ENCODE measurements at places on chromosomes 7 and 10.

GRCh38 chr7:140497241-140497769, 18.0 kb upstream of the MKRN1 start:
- DNase-seq: no peak

DNA sequence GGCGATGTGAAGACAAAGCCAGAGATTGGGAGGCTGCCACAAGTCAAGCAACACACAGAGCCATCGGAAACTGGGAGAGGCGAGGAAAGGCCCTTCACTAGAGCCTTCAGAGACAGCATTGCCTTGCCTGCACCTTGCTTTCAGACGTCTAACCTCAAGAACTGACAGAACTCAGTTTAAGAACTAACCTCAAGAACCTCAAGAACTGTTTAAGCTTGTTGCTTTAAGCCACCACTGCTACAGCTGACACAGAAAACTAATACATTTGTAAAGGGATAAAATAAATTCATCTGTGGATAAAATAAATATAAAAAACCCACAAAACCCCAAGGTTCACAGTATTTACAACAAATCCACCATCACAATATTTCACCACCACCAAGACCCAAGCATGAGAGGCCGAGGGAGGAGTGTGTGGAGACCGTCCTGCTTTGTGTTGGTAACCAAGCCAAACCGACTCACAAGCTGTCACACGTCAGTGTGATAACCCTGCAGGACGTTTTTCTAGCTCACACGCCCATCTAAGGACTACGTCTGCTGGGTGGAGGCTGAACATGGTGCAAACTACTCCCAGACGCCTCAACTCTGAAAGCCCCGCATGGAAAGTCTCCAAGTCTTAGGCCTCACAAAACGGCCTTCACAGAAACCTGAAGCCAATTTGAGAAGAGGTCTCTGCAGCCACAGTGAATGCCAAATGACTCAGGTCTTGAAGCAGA, 116.8 kb downstream of the ABLIM1 start:
- peak; percentile 81 for DNase-seq

DNA sequence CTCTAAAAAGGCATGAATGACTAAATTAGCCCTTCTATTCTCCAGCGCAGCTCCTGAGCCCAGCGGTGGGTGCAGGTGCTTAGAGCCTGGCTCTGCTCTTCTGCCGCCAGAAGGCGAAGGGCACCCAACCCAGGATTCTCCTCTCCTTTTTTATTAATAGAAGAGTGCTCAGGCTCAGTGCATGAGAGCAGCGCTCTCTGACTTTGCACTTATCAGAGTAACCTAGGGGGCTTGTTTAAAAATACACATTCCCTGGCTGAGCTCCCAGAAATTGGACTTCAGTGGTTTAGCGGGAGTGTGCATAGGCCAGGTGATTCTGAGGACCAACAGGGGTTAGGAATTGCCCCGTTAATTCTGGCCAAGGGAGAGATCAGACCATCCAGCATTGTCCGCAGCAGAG, 1.7 kb upstream of the PFKP start:
- no peak for DNase-seq

DNA sequence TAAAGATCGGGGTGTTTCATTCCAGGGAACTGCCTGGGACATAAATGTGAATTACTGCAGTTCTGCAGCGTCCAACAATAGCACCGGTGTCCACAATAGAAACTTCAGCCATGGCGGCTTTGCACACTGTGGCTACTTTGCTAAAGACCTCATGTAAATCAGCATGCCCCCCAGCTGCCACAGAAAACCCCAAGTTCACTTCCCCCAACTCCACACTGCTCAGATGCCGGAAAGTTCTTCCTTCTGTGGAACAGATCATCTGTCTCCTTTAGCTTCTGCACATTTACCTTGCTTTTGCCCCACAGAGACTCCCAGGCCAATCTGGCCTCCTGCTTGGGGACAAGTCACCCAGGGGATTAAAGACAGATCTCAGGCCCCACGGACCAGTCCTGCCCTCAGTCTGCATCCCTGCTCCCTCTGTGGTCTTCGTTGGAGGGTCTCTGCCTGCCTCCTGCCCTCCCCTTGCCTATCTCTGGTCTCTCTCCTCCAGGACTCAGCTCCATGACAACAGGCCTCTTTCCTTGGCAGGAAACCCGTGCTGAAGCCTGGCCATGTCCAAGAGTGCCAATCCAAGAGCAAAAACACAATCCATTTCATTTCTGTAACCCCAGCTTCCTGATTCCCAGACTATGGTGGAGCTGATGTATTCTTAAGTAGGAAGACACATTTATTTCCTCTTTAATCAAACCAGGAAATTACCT, 403.2 kb downstream of the RPS24 start:
- no peak for DNase-seq

GRCh38 chr7:117319181-117319580, 3.7 kb downstream of the WNT2 start:
- no peak for DNase-seq
